ENCODE measurements at places on chromosomes 11 and 22. TPM values are rescaled to one million over a fixed set of nuclear protein-coding genes. Genes with fewer than 3 reads are reported as not detected.

Gene OR8G5
- not detected for polyA plus RNA-seq

Gene NEFH
- polyA plus RNA-seq = 1.5 TPM

Gene KREMEN1
- 94.7 TPM for polyA plus RNA-seq

DNA sequence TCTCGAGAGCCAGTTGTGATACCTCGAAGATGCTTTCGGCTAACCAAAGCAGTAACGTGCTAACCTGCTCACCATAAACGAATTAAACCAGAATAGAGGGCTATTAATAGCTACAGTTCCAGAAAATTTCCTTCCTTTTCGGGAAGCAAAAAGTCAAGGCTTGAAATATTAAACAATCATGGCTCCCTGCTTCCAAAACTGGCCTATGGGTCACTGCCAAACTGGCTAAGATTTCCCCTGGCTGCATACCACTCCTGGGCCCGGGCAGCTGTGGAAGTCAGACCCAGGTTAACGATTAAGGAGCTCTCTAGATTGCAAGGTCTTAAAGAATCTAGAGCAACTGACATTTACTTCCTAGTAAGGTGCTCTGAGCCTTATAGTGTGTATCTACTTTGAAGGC, 1.7 kb downstream of the AMOTL1 start:
- no peak for DNase-seq

DNA sequence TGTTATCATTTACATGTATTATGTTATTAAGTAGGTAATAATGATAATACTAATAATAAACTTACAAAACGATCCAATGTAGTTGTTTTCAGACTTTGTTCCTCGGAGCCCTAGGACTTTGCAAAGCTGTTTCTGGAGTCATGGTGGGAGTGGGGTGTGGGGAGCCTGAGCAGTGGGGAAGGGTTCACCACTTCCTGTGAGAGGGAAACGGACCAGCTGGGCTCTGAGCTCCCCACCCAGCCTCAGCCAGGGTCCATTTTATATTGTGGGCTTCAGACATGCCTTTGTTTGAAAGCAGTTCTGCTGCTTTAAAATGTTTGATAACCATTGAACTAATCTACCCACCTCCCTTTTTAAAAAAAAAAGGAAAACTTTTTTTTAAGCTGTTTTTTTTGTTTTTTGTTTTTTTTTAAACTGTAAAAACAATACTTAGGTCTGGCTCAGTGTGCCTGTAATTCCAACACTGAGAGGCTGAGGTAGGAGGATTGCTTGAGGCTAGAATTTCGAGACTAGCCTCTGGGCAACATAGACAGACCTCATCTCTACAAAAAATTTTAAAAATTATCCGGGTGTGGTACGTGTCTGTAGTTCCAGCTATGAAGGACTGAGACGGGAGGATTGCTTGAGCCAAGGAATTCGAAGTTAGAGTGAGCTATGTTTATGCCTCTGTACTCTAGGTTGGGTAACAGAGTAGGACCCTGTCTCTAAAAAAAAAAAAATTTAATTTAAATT, 7.0 kb downstream of the SERPING1 start:
- DNase-seq = no peak

GRCh38 chr11:2741006-2741376, 41.2 kb upstream of the KCNQ1OT1 start:
- DNase-seq = no peak
